ENCODE measurements at places on chromosomes 3 and 15.

GRCh38 chr3:72816862-72817355 lies 31.3 kb downstream of the SHQ1 start:
- no peak for DNase-seq

- no peak for DNase-seq
These were observed 8.4 kb downstream of the PARP14 start for GRCh38 chr3:122688996-122689395.

GRCh38 chr3:49844464-49845183 lies 11.7 kb downstream of the TRAIP start:
- DNase-seq, result no peak

DNA sequence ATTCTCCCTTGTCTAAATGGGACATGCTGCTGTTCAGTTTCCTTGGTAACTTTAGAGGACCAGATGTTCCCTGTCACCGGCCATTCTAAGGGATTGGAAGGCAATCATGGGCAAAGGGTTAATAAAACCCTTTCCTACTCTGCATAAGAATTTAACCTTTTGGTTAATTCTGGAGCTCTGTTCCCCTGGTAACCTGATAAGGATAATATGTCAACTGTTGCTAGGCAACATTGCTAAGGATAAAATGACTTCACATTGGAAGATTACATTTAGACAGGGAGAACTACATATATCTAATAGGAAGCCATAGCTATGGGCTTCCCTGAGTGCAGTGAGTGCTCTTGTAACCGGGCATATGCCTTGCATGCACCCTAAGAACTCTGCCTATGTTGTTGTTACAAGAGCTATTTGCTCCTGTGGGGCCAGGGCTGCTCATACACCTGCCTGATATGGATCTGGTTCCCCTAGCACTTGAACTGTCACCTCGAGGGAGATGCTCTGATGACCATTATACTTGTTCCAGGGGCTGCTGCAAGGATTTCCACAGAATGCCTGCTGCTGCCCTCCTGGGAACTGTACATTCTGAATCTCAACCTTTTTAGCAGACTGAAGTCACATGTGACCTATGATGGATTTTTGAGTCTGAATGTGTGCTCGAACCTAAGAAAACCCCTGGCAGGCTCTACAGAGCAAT lies 326.3 kb upstream of the PDZRN3 start:
- DNase-seq, result no peak

DNA sequence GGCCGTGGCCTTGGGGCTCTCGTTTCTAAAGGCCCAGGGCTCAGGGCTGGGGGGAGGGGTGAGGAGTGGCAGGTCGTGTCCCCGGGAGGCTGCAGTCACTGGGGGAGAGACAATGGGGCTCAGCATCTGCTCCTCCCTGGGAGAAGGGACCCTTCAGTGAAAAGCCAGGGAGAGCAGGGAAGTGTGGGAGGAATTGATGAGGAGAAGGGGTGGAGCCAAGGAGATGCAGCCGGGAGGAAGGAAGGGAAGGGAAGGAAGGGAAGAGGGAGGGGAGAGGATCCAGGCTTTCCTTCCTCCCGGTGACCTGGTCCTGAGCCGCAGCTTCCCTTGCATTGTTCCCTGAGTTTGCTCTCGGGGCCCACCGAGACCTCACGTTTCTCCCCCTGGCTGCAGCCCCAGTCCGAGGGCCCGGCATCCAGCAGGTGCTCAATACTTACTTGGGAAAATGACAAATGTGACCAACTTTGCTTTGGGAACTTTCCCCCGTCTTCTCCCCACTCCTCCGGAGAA lies 1.4 kb upstream of the ZNF710 start:
- DNase-seq, result no peak
